Neural crest cell (in vitro differentiated cells): ENCODE measurements at places on chromosomes 5 and 9.

DNA sequence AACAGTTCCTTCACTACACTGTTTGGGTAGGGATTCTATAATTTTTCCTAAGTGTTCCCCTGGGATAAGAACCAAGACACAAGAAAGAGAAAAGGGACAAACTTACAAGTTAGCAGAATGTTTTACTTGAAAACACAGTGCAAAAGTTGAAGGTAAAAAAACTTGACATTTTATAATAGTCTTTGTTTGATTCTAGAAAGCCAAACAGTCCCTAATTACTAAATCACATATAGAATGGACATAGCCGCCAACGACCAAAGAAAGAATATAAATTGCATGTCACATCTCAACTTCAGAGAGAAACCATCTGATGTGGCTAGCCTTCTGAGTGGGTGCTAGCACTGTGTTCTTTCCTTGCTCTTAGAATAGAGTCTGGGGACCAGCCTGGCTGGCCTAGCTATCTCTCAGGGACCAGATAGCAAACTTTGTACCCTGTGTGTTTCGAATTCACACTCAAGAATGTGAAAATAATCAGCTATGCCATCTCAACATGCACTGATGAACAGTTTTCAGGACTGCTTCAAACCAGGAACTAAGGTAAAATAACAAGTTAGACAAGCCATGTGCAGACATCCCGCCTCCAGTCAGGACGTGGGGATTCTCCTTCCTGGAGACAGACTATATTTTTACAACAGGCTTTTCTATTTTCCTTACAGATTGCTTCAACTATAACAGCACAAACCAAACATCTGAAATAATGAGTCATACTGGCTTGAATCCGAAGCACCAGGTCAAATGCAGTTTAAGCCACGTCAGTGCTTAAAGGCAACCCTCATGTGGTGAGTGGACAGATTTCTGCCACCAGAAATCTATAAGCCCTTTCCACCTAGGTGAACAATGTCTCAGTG is 53.7 kb downstream of the LHFPL2 start:
- DNase-seq = no peak

DNA sequence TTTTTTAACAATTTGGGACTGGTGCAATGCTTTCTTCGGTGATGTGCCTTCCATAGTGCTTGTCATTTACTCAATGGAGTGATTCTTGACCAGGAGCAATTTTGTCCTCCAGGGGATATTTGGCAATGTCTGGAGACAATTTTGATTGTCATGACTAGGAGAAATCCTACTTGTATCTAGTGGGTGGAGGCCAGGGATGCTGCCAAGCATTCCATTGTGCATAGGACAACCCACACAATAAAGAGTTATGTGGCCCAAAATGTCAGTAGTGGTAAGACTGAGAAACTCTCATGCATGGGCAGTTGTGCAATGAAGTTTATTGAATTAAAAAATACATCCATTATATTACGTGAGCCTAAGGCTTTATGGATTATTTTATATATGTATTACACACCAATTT is 70.5 kb downstream of the FOCAD start:
- no peak for DNase-seq

GRCh38 chr5:19547640-19548039 is 440.4 kb downstream of the CDH18 start:
- no peak for DNase-seq

DNA sequence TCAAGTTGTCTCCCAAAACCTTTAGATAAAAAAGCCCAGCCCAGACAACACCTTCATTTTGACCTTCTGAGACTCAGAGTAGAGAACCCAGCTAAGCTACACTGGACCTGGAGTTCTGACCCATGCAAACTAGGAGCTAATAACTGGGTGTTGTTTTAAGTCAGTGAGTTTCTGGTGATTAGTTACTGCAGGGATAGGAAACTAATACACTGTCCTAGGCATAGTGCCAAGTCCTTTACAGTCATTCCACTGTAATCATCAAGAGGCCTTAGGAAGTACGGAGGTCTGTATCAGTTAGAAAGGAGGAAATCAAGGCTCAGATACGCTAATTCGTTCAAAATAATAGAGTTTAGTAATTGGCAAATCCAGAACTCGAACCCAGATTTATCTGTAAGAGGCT is 197.9 kb downstream of the KCTD16 start:
- DNase-seq = no peak

DNA sequence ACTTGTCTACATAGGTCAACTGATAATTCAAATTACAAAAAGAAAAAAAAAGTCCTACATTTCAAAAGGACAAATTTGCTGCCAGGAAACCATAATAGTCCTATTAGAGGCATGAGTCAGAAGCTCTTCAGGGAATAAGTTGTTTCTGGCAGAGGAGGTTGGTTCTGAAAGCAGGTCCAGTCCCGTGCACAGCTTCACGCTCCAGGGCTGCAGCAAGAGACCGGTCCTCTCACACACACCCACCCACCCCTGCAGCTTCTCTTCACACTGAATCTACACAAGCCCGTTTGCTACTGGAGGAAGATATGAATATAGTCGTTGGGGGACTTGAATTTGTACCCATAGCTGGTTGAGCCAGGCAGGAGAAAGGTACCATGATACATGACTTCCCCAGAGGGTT is 36.9 kb upstream of the SLC1A3 start:
- DNase-seq = no peak

DNA sequence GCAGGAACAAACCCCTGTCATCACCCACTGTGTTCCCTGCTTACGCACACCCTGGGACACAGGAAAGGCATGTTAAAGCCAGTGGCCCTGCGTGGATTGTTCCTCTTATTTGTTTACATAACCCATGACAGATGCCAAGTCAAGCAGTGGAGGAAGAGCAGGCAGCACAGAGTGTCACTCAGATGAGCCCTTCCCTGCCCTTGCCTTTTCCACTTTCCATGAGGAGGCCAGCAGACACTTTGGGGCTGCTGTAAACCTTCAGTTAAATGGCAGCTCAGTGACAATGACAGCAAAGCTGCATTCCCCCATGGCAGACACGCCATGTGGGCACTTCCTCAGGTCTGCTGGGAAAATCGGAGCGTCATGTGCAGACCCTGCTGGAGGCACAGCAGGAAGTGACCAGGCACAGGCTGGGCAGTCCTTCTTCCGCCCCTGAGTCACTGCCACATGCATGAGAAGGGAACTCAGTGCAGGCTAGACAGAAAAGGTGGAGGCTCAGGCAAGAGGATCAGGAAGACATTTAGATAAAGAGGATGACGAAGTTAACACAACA is 216.8 kb upstream of the PIK3R1 start:
- no peak for DNase-seq

DNA sequence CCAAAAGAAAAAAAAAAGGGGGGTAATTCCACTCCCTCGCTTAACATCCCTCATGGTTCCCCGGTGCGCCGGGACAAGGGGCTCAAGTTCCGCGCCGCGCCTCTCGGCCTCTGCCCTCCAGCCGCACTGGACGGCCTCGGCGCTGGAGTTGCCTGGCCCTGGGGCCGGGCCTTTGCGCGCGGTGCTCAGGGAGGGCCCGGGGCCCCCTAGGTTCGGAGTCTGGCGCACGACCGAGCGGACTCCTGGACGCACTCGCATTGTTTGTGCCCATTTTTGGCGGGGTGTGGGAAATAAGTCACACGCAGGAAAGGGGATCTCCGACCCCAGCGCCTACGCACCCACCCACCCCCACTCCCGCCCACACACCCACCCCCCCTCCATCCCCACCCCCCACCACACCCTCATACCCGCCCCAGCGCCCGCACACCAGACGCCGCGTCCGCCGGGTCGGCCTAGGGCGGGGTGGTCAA is 381 bp downstream of the MED22 start:
- DNase-seq = peak; percentile 37

- DNase-seq = no peak
These were observed 4.7 kb upstream of the ADCY2 start for GRCh38 chr5:7391215-7391614.

GRCh38 chr9:99374793-99375192 is 152.7 kb downstream of the SEC61B start:
- no peak for DNase-seq

- DNase-seq = no peak
These were observed 32.5 kb downstream of the COL27A1 start for GRCh38 chr9:114187827-114188226.

DNA sequence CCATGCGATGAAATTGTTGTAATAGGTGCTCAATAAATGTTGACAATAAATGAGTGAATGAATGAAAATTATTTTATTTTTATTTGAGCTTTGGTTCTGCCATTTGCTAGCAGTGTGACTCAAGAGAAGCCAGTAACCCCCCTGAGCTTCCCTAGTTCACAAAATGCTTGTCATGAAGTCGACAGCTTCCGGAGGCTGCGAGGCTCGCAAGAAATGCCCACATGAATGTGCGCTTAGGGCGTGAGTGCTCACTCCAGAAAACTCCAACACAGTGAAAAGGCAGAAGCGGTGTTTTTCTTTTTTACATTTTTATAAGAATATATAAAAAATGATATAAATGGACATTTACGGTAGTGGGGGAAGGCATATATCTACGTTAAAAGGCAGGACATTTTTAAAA is 26.5 kb downstream of the CDKN2A start:
- DNase-seq = no peak

DNA sequence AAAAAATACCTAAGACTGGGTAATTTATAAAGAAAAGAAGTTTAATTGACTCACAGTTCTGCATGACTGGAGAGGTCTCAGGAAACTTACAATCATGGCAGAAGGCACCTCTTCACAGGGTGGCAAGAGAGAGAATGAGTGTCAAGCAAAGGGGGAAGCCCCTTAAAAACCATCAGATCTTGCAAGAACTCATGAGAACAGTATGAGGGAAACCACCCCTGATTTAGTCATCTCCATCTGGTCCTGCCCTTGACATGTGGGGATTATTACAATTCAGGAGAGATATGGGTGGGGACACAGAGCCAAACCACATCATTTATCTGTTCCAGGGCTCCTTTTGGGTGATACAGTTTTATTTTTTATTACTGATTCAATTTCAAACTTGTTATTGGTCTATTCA is 23.2 kb upstream of the ADAMTS16 start:
- DNase-seq = no peak

- no peak for DNase-seq
These were observed 25.5 kb downstream of the ASS1 start for GRCh38 chr9:130470269-130470668.

DNA sequence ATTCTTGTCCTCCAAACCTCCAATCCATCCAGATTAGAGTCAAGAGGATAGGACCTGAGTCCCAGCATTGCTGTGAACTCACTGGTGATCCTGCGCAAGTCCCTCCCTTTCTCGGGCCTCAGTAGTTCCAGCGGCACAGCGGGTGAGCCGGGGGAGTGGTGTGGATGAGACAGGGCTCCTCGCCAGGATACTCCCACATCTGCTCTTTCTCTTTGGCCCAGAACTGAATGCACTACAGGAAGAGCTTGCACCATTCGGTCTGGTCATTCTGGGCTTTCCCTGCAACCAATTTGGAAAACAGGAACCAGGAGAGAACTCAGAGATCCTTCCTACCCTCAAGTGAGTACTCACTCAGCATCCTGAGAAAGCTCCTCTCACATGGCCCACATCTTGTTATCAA is 6.3 kb downstream of the GPX3 start:
- DNase-seq = no peak

GRCh38 chr5:181056431-181056830 is 16.4 kb downstream of the BTNL9 start:
- no peak for DNase-seq

DNA sequence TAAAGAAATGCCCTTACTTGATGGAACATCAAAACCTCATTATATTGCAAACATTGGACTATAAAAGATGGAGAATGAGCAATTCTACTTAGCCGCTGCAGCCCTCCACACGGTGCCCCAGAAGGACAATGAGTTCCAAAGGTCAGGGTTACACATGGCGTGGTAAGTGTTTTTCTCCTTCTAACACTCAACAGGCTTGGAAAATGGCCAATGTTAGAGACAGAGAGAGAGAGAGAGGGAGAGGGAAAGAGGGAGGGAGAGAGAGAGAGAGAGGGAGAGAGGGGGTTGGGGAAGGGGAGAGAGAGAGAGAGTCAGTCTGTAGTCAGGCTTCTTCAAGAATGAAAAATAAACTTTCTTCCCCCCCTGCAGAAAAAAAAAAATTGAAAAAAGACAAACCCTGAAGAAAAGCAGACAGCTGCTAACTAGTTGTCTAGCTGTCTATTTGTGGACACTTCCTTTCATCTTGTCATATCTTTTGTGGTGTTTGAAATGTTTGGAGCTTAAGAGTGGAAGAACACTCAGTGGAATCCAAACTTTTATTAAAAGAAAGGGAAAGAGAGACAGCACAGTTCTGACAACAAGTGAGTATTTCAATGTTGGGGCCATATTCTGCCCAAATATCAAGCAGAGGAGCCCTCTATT is 324.8 kb downstream of the TMEM38B start:
- no peak for DNase-seq

- DNase-seq = peak; percentile 23
These were observed 144.7 kb downstream of the TRPM6 start for GRCh38 chr9:74742792-74743730.

DNA sequence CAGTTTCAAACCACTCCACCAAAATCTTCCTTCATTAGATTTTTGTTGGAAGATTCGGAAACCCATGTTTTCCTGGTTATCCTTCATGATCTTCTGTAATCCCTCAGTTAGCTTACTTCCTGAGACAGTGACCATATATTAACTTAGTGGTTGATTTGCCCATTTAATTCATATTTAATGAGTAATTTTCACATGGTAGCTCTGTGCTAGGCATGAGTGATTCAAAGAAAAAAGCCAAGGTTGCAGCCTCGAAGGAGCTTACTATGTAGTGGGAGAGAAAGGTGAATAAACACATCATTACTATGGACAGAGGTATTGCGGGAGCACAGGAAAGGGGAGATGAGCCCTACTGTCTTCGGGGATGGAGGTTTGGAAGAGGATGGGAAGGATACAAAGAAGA is 158.5 kb downstream of the TLE1 start:
- DNase-seq = no peak

GRCh38 chr9:16884952-16885513 is 14.6 kb upstream of the BNC2 start:
- no peak for DNase-seq

DNA sequence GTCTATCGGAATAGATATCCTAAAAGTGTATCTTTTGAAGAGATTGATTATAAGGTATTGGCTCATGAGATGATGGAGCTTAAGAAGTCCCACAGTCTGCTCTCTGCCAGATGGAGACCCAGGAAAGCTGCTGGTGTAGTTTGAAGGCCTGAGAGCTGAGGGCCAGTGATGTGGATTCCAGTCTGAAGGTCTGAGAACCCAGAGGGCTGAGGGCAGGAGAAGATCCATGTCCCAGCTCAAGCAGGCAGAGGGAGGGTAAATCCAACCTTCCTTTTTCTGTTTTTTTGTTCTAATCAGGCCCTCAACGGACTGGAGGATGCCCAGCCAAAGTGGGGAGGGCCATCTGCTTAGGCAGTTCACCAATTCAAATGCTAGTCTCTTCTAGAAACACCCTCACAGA is 11.0 kb upstream of the ABL1 start:
- DNase-seq = no peak

- DNase-seq = no peak
These were observed 215.5 kb downstream of the GAPVD1 start for GRCh38 chr9:125477089-125477544.

DNA sequence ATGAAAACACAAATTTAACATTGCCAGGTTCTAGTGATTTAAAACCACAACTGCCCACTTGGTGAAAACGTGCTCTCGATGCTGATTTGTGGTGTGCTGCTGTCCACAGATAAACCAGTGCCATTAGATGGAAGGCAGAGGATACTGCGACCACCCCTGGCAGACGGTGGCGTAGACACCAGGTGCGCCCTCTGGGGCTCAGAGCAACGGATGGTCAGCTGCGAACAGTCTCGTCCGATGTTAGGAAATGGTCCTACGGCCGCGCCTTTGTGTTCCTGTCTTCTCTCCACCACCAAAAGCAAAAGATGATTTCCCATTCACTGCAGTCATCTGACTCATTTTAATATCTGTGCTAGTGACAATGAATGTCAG is 43.2 kb downstream of the UBE2QL1 start:
- DNase-seq = no peak

- no peak for DNase-seq
These were observed 53.2 kb downstream of the MVB12B start for GRCh38 chr9:126379661-126380360.
